H1 (cell line): ENCODE measurements at places on chromosomes 7 and 10. TPM values are rescaled to one million over a fixed set of nuclear protein-coding genes. Genes with fewer than 3 reads are reported as not detected.

Gene ECHDC3
- total RNA-seq, result 19.9 and 20.1 TPM in 2 replicates

Gene MRPS33
- total RNA-seq, result 62.6 and 66.4 TPM in 2 replicates

Gene CDHR3
- 5.9 and 6.4 TPM in 2 replicates for total RNA-seq

Gene TMEM130
- 2.9 and 3.7 TPM in 2 replicates for total RNA-seq

Gene MKX
- 0.92 and 1.3 TPM in 2 replicates for total RNA-seq

Gene CYP2C9
- total RNA-seq, result not detected in 2 replicates

DNA sequence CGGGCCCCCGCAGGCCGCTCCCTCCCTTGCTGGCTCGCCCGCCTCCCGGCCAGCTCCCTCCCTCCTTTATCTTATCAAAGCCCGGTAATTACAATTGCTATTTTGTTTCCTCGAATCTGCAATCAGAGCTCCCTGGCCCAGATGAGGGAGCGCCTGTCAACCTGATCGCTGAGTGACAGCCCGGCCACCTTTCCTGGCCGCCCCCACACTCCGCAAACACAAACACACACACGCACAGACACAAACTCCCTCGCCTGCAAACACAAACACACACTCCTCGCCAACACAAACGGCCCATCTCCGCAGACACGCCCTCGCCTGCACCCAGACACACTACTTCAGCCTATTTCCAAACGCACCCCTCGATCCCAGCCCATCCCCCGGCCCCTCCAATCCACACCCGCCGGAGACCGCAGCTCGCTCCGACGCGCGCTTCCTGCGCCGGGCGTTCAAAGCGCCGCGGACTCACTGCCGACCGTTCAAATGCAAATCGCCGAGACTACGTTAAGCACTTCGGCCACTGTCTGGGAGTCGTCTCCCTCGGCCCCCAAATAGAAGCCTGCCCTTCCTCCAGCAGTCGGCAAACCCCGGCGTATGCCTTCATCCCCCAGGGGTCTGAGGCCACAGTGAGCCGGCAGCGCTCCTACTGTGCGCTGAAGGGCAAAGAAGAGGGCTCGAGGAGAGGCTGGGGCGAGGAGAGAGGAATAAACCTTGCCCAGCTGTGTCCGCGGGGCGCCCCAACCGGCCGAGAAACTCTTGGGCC lies 3.0 kb upstream of the FGF8 start:
- DNase-seq, result peak; percentile 82

- no peak for DNase-seq
These were observed at the start of gene HOXA3 for GRCh38 chr7:27151931-27152815. Gene HOXA3, minus strand, starts transcription at chr7:27152583. Its CDS starts 41,943 bp downstream, at chr7:27110640.

- DNase-seq, result no peak
These were observed 92.8 kb downstream of the CHN2 start for GRCh38 chr7:29287366-29287765.

GRCh38 chr7:108014747-108015682 lies 12.1 kb upstream of the LAMB1 start:
- DNase-seq, result no peak

- no peak for DNase-seq
These were observed 14.7 kb downstream of the CDNF start for GRCh38 chr10:14822879-14823755.

- no peak for DNase-seq
These were observed 338.9 kb upstream of the MBL2 start for GRCh38 chr10:53111529-53111928.

- no peak for DNase-seq
These were observed 315.3 kb downstream of the PTEN start for GRCh38 chr10:88178758-88179157.

DNA sequence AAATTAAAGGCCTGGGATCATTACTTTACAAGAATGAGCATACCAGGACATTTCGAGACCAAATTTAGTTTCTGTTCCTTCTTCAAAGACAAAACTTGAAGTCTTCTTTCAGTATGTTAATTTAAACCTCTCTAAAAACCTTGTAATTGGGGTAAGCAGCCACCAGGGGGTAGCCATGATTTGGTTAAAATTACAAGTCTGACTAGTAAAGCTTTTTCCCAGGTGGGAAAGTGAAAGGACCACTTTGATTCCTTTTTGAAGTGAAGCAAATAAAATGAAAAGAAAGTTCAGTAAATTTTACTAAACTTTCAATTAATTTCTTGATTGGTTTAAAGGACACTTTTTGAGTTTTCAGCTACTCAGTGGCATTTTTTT lies 294.3 kb downstream of the BBS9 start:
- DNase-seq, result peak; percentile 3

- DNase-seq, result no peak
These were observed 68.6 kb downstream of the DYNC2I1 start for GRCh38 chr7:158924956-158925355.

DNA sequence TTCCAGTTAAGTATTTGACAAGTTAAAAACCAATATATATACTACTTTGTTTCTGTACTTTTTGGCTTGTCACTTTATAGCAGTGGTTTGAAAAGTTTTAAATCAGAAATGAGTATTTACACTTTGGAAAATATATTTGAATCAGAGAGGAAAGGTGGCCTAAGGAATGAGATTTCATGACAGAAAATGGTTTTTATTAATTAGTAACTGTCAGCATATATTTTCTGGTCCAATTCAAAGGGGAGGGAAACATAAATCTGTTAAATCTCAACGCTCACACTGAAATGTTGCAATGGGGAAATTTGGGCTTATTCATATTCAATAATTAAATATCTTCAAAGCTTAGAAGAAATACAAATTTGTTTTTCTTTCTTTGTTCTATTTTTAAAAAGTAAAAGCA lies 100.1 kb downstream of the GRB10 start:
- DNase-seq, result no peak

DNA sequence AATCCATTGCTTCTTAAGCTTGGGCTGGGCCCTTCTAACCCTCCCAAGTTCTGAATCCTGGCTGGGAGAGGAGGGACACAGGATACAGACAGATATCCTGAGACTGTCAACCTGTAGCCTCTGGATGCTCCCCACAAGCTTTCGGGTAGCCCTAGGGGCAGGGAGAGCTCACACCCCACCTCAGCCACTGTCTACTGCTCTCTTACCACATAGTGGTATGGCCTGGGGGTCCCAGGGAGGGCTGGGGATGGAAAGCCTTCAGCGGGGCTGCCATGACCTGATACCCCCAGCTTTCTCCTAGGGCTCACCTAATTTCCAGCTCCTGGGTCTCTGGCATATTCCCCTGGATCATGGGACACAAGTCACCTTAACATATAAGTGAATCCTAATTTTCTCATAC lies 25.1 kb downstream of the CRHR2 start:
- DNase-seq, result no peak
